ENCODE measurements at places on chromosomes 6 and 20.

GRCh38 chr6:170378502-170378901 is 71.9 kb downstream of the FAM120B start:
- peak; percentile 26 for DNase-seq

DNA sequence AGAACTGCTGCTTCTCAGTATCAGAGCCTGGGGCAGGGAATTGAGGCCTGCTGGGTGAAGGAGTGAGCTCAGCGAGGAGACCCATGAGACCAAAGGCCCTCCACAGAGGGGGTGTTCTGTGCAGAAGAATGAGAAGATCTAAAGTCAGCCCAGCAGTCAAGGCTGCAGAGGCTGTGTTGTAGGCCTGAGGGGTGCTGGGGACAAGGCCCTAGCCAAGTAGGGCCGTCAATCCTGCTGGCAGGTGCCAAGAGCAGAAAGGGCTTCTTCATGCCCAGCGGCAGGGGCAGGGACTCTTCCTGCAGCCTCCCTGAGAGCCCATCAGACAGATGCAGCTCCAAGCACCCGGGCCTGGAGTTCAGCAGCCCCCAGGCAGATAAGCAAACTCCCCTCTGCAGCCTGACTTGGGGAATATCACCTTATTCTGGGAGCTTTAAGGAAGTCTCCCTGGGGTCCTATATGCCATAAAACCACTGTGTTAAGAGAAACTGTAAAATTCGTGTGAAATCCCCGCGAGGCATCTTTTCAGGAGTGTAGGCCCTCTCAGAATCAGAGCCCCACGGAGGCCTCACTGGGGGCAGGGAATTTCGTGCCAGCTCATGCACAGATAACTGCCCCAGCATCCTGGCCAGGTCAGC is 9.0 kb downstream of the CCDC167 start:
- no peak for DNase-seq

DNA sequence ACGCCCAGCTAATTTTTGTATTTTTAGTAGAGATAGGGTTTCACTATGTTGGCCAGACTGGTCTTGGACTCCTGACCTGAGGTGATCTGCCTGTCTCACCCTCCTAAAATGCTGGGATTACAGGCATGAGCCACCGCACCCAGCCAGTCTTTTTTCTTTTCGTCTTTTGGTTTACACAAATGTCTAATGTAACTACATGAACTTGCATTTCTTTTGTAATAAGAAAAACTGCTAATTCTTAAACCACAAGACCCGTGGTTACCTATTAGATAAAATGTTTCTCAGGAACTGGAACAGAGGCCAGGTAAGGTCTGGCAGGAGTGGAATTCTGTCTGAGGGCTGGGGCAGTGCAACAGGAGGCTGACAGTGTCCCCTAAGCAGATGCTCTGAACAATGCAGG is 32.7 kb upstream of the GSTA3 start:
- no peak for DNase-seq

DNA sequence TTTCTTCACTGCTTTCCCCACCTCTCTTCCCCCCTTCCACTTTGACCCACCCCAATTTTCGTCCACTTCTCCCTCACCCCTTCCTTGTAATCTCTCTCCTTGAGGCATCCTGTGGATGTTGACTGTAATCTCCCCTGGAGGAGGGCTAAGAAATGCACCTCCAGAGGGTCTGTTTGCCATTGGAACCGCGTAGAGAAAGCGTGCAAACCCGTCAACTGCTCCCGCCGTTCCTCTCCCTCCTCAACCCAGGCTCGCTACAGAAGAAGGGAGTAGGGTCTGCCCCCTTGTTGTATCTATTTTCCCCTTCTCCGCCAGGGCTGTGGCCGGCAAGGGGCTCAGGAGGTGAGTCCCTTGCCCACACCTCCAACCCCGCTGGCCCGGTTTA is 502 bp upstream of the HTR1E start:
- no peak for DNase-seq

- DNase-seq = no peak
These were observed 166.1 kb downstream of the CDKAL1 start for GRCh38 chr6:20700375-20700774.

DNA sequence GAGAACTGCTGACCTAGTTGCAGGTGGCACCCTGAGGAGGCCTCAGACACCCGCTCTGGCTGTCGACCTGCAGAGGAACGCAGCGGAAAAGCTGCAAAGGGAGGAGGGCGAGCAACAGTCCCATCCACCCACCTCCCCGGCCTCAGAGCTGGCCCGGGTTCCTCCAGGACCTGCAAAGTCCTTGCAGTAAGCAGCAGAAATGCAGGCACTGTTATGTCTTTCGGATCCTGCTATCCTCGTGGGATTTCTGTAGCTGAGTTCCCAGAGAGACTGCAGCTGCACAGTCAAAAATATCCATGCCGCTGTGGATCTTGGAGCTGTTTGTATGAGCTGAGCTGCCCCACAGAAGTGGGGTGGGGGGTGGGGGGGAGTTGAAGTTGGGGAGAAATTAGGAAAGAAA is 251.3 kb downstream of the ANKRD60 start:
- no peak for DNase-seq

- DNase-seq = no peak
These were observed 5.8 kb downstream of the TUBB start for GRCh38 chr6:30725713-30726505.

GRCh38 chr20:46710153-46710913 is 884 bp downstream of the SLC2A10 start:
- DNase-seq = no peak

DNA sequence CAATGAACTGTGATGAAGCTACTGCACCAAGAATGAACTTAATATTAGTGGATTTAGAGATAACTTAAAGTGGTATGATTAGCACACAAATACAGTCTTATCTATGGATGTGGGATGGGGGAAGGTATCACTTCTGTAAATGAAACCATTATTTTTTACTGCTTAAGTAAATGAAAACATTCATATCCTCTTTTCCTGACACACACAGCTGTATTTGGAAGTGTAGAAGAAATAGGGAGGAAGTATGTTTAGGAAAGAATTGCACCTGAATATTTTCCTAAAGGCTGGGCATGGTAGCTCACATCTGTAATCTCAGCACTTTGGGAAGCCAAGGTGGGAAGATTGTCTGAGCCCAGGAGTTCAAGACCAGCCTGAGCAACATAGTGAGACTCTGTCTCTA is 96.8 kb downstream of the HIVEP2 start:
- DNase-seq = no peak

DNA sequence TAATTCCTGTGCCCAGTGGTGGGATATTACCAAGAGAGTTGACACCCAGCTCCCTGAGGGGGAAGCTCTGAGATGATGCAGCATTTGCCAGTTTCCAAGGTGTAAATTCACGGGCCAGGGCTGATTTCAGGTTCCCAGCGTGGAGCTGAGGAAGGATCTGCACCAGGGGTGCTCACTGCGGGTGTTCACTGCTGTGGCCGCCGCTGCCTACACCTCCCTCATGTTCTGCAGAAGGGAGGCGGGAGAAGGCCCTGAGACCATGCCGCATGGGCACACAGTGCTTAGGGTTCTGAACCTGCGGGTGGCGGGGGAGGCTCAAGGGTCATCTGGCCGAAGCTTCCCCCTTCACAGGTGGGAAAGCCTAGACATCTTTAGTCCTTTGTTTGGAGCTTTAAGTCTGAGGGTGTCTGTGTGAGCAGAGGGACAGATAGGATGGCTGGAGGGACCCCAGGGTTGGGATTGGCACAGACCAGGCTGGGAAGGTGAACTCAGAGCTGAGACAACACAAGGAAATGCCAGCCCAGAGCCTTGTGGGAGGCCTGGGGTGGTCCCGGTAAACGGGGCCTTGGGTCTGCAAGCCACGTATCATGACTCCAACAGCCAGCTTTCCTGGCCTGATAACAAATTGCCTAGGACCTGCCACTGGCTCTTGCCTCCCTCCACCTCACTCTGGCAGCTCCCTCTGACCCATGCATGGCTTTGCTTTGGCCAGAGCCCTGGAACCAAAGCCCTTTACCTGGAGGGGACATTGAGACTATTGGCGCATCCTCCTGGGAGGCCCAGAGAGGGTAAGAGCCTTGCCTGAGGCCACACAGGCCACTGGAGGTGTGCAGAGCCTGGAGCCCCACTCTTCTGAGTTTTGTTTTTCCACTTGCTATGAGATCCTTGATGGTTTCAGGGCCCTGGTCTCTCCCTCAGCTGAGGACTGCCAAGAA is 40.4 kb downstream of the SYNJ2 start:
- DNase-seq = no peak

- no peak for DNase-seq
These were observed 226.5 kb upstream of the CITED2 start for GRCh38 chr6:139600919-139601475.

- no peak for DNase-seq
These were observed 150.6 kb upstream of the HSF2 start for GRCh38 chr6:122248844-122249243.

DNA sequence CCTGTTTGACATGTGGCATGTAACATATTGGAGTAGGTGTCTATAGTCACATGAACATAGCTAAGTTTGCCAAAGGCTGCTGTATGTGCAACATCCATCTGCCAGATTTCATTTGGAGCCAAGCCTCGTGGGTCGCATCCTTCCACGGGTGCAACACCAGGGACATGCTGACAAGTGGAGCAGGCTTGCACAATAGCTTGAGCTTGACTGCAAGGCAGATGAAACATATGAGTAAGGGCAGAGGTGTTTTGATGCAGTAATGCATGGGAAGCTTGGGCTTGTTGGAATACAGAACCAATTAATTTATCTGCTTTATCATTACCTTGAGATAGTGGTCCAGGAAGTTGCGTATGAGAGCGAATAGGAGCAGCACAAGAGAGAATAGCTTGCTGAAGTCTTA is 74.1 kb upstream of the BTN3A2 start:
- no peak for DNase-seq

DNA sequence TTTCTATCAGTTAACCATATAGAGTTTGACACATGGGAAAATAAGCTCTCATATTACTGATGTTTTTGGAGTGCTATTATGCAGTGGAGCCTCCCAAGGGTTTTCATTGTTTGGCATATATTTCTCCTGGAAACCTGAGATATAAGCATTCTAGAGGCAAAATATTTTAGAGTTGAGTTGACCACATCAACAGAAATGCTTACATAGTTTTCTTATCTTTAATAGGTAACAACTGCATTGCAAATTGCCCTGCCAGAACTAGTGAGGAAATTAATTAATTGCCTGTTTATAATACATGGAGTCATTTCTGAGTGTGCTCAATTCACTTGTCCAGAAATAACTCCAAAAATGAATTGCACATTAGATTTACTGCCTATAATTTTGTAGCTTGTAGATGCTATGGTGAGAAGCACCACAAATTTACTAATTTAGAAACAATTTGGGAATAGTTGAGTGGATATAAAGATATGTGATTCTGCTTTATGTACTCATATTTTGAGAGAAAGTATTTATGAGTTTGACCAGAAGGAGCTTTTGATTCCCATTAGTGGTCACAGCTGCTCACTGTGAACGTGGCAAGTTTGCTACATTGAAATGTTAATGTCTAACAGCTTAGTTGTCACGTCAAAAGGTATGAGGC is 288.7 kb downstream of the CD109 start:
- DNase-seq = no peak

GRCh38 chr6:139759086-139759485 is 384.6 kb upstream of the CITED2 start:
- DNase-seq = no peak

GRCh38 chr6:7324520-7324919 is 11.5 kb upstream of the SSR1 start:
- no peak for DNase-seq

DNA sequence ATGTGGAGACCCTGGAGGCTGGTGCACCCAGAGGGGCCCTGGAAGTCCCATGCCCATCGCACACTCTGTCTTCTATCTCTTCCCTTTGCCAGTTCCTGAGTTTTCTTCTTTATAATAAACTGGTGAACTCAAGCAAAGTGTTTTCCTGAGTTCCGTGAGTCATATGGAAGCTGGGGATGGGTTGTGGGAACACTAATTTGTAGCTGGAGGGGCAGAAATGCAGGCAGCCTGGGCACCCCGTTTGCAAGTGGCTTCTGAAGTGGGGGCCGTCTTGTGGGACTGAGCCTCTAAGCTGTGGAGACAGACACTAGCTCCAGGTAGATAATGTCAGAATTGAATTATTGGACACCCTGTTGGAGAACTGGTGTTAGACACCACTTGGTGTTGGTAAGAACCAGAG is 3.2 kb upstream of the PPP1R3G start:
- no peak for DNase-seq

DNA sequence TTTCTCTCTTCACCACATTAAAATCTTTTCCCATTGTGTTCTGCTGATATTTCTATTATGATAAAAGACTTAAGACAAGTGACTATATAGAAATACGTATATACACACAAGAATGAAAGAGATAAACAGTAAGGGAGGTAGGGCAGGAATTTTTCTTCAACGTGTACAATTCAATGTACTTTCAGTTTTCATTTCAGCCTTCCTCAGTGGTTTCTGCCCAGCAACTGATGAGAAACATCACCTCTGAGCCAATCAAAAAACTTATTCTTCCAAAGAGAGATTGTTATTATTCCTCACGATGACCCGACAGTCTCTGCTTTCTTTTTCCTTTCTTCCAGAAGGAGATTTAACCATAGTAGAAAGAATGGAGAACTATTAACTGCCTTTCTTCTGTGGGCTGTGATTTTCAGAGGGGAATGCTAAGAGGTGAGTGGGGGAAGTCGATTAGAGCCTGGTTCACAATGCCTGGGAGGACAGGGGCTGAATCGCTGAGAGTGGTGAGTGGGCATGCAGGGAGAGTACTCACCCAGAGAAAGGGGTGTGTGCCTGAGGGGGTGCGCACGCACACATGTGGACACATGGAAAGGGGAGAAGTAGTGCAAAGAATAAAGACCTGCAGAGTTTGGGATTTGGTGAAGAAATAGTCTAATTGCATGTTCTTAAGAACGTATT is at the start of gene BTN3A1:
Gene BTN3A1, plus strand, starts transcription at position 289 of the 672 bp plus-strand sequence. CDS start 3,289 bp downstream, outside the sequence.
- peak; percentile 76 for DNase-seq

DNA sequence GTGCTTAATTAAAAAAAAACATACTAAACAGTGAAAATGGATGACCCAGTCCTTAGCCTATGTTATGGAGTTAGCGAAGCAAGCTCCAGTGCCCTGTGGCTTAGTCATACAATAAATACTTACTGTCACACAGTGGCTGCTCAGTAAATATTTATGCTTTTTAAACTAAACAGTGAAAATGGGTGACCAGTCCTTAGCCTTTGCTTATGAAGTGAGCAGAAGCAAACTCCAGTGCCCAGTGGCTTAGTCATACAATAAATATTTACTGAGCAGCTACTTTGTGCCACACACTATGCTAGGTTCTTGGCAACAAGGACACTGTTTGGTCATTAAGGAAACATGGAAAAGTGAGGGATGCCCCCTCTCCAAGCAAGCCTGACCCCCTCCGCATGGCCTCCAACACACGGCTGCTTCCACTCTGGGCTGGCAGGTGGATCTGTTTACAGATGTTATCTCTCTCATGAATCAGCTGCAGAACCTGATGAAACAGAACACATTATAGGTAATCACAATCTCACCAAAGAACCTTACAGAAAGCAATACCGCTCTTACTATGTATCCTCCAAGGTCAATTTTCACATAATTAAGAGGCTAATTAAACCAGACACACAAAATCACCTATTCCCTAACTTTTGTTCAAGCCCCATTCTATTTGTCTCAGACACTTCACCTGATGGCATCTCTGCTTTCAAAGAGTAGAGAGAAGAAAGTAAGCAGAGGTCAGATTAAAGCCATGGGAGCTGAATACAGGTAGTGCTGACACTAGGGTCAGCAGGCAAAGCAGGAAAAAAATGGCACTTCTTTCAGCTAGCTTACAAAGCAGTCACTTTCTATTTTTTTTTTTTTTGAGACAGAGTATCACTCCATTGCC is 27.3 kb downstream of the CDK5RAP1 start:
- no peak for DNase-seq

Data from effector memory CD8-positive, alpha-beta T cell (primary cell).